NCI-H1436 treated with DMSO at 0.1 percent for 48 hours (cell line): ENCODE measurements at places on chromosomes 2 and 18.

GRCh38 chr2:234348081-234348480 lies 148.8 kb downstream of the ARL4C start:
- no peak for DNase-seq

GRCh38 chr2:130152816-130153595 lies 8.1 kb upstream of the CCDC74B start:
- DNase-seq, result no peak

GRCh38 chr18:79766308-79766707 lies 31.4 kb upstream of the KCNG2 start:
- DNase-seq, result no peak

GRCh38 chr2:126771094-126771493 lies 115.1 kb downstream of the GYPC start:
- no peak for DNase-seq

DNA sequence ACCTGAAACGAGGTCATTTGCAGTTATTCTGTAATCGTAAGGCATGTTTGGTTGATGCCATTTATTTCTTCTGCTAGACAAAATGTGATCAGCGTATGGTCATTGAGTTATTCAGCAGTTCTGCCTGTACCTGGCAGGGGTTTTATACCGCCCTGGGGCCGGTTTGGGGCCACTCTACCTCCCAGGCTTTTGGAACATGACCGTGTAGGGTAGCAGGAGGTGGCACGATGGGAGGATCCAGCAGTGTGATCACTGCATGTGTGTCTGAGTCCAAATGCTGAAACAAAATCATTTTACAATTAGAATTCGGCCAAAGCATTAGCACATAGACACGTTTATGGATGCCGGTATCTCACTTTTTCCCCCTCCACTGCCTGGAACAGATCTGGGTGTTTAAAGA lies 26.7 kb downstream of the LPIN1 start:
- no peak for DNase-seq

DNA sequence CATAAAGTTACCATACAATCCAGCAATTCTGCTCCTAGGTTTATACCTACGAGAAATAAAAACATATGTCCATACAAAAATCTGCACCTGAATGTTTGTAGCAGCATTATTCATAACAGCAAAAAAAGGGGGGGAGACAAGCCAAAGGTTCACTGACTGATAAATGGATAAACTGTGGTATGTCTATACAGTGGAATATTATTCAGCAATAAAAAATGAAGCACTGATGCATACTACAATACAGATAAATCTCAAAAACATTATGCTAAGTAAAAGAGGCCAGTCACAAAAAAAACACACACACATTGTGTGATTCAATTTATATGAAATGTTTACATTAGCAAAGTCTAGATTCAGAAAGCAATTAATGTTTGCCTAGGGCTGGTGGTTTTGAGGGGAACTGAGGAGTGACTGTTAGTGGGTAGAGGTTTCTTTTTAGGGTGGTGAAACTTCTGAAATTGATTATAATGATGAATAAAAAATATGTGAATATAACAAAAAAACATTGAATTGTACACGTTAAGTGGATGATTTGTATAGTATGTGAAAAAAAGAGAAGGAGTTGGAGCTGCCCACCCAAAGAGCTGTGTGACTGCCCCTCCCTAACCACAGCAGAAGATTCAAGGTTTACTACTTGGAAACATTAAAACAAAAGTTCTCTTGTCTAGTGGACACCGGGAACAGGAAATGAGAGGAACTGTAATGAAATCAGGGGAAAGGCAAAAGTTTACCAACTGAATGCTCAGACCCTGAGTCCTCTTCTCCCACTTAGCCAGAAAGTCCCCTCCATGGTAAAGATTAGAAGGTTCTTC lies 13.4 kb downstream of the COLEC12 start:
- no peak for DNase-seq

DNA sequence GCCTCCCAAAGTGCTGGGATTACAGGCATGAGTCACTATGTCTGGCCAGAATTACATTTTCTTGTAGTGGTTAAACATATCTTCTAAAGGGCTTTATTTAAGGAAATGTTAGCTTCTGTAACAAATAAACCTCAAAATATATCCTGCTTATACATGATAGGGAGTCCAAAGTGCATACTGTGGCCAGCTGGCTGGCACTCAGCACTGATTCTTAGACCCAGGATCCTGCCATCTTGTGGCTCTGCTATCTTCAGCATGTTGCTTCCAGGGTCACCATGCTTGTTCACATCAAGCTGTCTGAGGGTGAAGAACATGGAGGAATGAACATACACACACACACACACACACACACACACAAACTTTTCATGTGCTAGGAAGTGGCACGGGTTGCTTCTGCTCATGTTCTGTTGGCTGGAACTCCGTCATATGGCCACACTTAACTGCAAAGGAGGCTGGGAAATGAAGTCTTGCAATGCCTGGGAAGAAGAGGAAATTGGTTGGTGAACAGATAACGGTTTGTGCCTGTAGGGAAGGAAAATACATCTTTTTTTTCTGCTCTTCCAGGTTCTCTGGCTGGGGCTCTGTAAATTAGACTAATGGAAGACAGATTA lies 40.0 kb downstream of the NPPC start:
- no peak for DNase-seq

DNA sequence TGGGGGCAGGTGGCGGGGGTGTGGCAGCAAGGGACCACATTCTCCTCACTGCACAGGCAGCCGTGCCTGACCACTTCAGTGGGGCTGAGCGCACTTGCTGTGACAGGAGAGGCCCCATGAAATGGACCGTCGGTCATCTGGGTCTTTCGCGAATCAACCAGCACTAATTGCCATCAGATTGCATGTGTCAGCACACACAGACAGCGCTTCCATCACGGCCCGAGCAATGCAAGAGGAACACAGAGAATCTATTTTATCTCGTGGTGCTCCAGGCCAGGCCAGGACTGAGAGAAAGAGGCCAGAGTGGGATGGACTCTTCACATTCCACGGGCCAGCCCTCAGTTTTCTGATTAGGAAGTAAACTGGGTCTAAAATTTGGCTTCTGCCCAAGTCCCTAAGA lies 87.0 kb downstream of the EIPR1 start:
- DNase-seq, result no peak

DNA sequence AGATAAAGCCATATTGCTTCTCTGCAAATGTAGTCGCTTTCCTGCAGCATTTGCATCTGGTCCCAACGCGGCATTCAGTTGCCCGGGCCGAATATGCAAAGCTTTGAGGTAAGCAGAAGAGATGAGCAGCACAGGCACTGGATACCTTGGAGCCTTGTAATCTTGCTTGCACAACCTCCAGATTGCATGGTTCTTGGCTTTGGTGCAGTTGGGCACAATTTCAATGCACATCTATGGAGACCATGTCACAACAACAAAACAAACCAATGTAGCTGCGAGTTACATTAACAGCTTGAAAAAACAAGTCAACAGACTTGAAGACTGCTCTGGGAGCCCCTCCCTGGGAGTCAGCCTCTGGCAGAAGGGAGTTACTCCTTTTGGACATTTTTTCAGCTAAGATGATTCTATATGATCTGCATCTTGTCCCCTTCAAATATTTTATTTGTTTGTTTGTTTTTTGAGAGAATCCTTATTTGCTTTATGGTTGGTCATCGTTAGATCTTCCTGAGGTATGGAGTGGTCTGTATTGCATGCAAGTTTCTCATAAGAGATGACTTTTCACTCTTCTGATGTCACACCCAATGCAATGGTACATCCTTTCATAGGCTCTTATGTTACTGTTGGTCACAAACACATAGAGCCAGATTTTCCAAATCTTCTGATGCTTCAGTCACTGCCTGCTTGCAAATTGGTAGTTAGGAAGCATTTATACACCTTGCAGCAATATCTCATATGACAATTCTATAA lies 113.5 kb downstream of the EFEMP1 start:
- DNase-seq, result no peak

DNA sequence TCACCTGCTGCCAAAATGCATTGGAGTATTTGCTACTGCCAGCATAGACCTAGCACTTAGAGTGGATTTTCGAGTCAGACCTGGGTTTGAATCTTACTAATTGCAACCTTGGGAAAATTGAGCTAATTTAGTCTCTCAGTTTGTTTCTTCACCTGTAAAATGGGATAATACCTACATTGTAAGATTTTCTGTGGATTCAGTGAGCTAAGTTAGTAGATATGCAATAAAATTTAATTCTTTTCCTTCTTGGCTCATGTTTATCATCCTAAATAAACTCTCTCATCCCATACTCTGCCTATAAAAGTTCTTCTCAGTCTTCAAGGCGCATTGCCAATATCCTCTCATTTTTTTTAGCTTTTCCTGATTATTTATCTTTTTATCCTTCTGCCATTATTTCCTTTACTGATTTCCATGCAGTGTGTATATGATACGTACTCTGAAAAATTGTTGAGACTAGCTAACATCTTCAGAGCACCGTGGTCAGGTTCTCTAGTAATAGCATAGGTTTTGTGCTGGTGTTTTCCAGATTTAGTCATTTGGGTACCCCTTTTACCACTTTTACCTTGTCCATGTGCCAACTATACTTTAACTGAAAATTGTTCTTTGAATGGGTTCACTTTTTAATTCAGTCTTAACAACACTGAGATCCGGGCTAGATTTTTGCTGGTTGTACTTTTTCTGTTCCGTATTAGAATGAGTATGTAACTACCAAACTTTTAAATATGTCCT lies 7.3 kb downstream of the CEP192 start:
- no peak for DNase-seq

DNA sequence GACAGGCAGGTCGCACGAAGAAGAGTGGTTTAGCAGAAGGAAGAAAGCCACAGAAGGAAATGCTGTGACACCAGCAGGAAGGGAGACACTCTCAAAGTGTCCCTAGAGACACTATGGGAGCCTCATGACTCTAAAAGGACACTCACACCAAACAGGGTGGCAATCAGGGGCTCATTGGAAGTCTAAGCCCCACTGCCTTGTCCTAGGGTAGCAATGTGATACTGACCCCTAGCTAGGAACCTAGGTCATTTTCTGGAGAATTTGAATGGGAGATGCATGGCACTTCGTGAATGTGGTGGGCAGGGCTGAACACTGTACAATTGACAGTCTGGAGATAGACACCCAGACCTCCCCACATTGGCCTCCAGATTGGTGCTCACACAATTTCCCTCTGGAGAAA lies 385.0 kb downstream of the EIPR1 start:
- no peak for DNase-seq

DNA sequence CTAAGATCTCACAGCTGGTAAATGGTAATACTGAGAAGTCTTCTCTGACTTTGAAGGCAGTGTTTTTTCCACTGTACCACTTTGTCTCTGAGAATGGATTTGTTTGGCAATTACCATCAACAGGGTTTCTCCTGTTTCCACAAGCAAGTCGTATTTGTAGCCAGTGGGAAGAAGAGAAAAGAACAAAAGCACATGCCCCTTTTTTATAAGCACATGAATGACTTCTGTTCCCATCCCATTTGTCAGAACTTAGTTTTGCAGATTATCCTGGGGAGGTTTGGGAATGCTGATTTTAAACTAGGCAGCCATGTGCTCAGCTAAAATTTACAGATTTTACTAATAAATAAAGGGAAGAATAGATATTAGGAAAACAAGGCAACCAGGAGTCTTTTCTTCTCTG lies 92.9 kb upstream of the ZSWIM2 start:
- DNase-seq, result no peak

DNA sequence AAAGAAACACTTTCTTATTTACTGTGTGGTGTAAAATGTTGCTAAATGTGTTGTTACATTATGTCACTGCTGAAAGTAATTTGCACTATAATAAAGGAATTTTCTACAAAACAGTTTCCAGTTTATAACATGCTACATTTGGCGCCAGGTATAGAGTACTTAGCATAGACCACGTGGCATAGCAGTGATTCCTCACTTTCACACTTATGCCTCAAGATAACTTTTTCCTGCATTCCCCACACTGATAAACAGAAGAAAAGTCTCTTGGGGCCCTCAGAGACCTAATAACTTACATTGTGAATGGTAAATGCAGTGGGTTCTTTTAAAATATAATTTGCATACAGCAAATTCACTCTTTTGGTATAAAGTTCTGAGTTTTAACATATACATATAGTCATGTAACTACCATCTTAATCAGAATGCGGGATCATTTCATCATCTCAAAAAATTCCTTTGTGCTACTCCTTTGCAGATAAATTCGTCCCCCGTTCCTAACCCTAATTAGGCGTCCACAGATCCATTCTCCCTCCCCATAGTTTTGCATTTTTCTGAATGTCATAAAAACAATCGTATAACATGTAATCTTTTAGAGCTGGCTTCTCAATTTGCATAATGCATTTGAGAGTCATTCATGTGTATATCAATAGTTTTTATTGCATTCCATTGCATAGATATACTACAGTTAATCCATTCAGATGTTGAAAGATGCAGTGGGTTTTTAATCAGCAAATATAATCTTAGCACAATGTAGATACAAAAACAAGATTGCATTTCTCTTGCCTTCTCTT lies 7.5 kb downstream of the LGALSL start:
- no peak for DNase-seq

- DNase-seq, result no peak
Measured at GRCh38 chr2:107218208-107218607, 332.2 kb upstream of the ST6GAL2 start.

DNA sequence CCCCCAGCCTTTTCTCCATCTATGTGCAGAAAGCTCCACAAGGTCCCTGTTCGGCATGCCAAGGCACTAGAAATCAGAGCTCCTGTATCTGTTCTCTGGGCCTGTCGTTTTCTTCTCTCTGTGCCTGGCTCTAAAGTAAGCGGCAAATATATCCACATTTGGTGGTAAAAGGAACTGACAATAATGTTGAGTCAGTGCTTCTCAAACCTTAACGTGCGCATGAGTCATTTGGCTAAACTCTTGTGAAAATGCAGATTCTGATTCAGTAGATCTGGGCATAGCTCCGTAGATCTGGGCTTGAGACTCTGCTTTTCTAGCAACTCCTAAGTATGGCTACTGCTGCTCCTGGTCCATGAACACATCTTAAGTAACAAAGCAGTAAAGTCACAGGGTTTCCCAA lies 16.5 kb upstream of the ACSL3 start:
- no peak for DNase-seq

DNA sequence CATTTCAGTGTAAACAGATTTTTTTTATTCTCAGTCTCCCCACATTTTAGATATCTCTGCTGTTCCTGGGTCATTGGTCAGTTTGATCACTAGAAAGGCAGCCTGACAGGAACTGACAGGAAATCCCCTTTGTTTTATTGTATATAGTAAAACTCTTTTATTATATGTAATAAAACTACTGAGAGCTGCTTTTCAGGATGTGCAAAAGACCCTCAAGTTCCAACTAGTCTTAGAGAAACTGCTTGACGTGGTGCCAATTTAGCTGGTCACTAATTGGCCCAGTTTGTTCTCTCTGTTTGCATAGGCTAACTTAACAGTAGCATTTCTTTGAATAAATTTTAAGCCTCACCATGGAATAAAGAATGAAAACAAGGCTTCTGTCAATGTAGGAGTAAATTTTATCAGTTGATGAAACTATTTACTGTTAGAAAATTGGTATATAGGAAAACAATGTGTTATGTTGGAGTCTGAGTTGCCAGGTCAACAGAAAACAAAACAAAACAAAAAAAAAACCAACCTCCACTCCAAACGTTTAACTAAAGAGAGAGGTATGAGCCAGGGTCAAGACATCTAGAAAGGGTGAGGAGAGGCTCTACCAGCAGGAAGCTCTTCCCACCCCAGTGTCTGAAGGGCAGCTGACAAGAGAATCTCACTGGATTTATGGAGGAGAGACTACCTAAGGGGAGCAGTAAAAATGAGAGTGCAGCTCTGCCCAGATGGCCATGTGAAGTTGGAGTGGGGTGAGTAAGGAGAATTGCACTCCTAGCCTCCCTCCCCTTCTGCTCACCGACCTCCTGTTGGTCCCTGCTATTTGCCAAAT lies 184.6 kb downstream of the ST6GAL2 start:
- no peak for DNase-seq
